ENCODE measurements at places on chromosomes 3 and 15.

DNA sequence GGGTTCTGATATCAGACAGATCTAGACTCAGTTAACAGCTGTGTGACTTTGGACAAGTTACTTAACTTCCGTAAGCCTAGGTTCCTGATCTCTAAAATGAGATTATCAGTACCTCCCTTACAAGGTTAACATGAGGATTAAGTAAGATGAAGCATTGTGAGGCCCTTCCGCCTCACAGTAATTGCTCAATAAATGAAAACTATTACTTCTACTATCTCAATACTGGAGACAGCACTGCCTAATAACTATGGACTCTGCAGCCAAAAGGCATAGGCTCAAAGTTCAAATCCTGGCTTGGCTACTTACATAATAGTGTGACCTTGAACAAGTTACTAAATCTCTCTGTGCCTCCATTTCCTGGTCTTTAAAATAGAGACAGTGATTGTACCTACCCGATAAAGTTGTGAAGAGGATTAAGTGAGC is 82.0 kb upstream of the ATP11B start:
- no peak for DNase-seq

DNA sequence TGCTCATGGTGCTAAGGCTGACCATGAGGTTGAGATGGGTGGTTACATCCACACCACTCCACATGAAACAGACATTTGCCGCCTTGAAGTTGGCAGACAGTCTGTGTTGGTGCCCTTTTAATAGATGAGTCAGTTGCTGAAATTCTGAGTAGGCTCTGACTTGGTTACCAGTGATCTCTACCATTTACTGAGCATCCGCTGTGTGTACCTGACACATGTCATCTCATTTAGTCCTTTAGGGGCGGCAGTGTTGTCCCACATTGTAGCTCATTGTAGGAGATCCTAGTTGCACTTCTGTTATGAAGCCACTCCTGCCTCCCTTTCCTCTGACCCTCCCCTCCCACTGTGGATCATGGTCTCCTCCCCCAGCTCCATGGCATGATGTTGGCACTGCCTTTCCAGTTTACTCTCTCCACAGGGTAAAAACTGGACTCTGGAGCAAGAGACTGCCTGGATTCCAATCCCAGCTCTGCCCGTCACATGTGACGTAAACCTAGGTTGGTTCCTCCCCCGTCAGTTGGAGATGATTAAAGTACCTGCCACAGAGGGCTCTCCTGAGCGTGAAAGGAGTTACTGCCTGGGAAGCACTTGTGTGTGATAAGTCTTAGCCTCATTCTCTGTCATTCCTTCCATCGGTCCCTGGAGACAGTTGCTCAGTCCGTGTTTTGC is 21.6 kb downstream of the SLCO3A1 start:
- DNase-seq: no peak

GRCh38 chr3:18401300-18401961 is 23.7 kb downstream of the SATB1 start:
- no peak for DNase-seq

DNA sequence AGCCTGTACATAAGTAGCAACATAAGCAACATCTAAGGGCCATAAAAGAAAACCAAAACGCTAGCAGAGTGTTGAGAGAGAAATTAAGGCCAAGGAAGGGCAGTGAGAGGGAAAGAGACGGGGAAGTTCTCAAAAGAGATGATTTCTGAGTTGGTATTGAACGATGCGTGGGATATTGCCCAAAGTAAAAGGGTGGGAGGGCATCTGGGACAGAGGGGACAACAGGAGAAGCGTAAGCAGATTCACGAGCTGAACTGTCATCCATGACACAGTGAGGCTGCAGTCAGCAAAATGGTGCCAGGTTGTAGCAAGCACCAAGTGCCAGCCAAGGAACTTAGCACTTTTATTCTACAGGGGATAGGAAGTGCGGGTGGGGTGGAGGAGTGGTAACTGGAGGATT is 11.8 kb downstream of the NCEH1 start:
- no peak for DNase-seq

- DNase-seq: no peak
These were observed 121.4 kb upstream of the GMNC start for GRCh38 chr3:190983875-190984274.

GRCh38 chr3:184688882-184689271 is 23.0 kb downstream of the MAGEF1 start:
- no peak for DNase-seq

GRCh38 chr3:174931473-174932353 is 72.6 kb downstream of the NAALADL2 start:
- DNase-seq: no peak

GRCh38 chr3:139537795-139538621 is 1.5 kb downstream of the RBP1 start:
- DNase-seq: no peak

- DNase-seq: no peak
These were observed 290.4 kb downstream of the FAM43A start for GRCh38 chr3:194976049-194976451.

DNA sequence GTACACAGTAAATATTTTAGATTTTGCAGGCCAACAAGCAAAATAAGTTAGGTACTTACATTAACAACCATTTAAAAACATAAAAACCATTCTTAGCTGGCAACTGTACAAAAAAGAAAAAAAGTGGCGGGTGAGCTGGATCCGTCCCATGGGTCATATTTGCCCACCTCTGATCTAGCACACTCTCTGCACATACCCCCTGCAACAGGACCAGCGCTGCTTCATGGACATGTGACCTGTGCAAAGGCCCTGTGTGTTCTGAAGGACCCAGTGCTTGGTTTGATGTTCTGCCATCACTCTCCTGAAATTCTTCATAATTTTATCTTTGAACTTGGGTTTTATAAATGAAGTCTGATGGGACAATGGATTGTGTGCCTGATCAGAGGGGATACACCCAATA is 72.5 kb upstream of the ACAN start:
- no peak for DNase-seq

DNA sequence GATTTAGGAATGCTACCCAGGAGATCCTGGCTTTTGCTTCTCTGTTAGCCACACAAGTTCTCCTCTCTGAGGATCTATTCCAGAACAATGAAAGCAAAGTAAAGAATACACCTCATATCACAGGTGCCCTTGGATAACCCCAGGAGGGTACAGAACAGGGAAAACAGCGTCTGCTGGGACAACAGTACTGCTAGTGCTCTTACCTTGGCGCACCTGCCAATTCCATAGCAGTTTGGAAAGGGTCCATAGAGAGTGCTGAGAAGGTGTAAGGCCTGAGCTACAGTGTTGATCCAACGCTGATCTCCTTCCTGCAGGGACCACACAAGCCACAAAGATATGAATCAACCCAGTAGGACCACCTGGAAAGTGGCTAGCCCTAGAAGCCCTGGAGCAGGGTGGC is 12.9 kb upstream of the PRC1 start:
- DNase-seq: no peak

GRCh38 chr3:52197499-52197841 is 490 bp upstream of the ALAS1 start:
- no peak for DNase-seq

GRCh38 chr3:31384117-31384516 is 148.6 kb upstream of the STT3B start:
- no peak for DNase-seq

DNA sequence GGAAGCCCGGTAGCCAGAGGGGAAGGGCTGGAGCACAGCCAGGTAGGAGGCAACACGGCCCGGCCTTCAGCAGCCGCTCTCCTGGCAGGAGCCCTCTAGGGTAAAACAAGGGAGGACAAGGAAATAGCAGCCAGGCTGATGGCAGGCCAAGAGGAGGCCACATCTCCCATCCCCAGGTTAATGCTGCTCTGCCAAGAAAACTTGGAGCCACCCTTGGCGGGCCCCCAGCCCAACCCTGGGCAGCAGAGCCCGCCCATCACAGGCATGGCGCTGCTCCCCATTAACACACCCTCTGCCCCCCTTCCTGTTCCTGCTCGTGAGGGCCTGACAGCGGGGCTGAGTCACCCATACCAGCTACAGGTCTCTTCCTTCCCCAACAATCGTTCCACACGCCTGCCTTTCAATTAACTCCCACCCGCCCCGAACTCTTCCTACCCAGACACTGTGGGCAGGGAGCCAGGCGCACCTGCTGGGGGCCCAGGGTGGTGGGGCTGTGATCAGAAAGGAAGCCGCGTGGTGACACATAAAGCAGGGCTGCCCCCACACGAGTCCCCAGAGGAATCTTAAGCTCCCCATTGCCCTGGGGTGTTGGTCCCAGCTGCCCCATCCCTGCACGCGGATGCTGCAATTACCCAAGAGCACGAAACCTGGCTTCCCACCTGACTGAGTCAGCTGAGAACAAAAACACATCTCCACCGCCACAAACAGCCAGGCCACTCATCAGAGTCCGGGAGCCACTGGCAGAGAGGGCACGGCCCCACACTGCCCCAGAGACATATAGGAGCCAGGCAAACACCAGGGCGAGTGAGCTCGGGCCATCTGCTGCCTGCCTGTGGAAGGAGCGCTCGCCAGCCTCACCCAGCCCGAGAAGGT is at the start of gene C15orf62:
TSS of gene C15orf62 (plus strand) at position 707 of the 873 bp plus-strand sequence. CDS start 516 bp downstream, outside the sequence.
- DNase-seq: peak; percentile 41

- no peak for DNase-seq
These were observed 94.7 kb downstream of the TBL1XR1 start for GRCh38 chr3:177102553-177102952.

- DNase-seq: no peak
These were observed 6.5 kb downstream of the METTL6 start for GRCh38 chr3:15420871-15421270.

- peak; percentile 30 for DNase-seq
These were observed 5.8 kb upstream of the TOPAZ1 start for GRCh38 chr3:44235604-44236484.

DNA sequence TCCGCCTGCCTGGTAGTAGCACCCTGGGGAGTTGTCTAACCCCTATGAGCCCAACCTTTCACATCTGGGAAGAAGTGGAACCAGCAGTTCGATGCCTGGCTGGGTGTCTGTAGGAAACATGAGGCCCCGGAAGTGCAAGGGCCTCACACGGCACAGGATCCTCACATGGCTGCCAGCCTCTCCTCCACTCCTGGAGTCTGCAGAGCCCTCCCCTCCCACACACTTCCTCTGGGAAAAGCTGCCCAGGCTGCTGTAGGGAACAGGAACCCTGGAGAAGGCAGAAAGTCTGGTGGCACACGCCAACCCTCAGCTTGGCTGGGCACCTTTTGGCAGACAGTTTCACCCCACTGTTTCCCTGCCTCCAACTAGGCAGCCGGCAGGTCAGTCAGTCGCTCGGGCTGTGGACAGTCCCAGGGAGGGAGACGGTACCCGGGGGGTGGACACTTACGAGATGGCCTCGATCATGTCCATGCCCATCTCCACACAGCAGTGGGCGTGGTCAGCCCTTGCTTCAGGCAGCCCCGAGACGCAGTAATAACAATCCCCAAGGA is 118.4 kb downstream of the ADCY5 start:
- DNase-seq: no peak

GRCh38 chr3:175777495-175777894 is 918.4 kb downstream of the NAALADL2 start:
- DNase-seq: no peak

GRCh38 chr15:68277131-68277602 is 378 bp upstream of the FEM1B start:
- no peak for DNase-seq

GRCh38 chr15:74978503-74978902 is 16.9 kb upstream of the SCAMP5 start:
- DNase-seq: no peak

GRCh38 chr15:98077186-98077585 is 116.7 kb downstream of the ARRDC4 start:
- no peak for DNase-seq

DNA sequence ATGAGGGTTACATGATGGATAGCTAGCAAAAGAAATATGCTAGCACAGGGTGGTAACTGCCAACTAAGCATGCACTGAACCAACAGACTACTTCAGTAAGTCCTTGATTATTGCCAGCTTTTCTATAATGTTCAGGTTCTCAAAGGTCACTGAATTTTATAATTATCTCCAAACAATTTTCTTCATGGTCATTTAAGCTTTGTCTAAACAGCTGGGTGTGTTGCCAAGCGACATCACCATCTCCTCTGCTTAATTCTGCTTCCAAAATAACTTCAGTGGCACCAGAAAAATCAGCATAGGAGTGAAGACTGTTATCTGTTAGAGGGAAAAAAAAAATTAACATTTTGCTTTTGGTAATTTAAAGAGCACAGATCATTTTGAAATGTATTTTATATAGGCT is 54.6 kb upstream of the TOP2B start:
- no peak for DNase-seq

GRCh38 chr3:159667261-159667660 is 321.4 kb upstream of the IL12A start:
- DNase-seq: no peak

GRCh38 chr15:70647396-70647795 is 116.0 kb downstream of the UACA start:
- no peak for DNase-seq

DNA sequence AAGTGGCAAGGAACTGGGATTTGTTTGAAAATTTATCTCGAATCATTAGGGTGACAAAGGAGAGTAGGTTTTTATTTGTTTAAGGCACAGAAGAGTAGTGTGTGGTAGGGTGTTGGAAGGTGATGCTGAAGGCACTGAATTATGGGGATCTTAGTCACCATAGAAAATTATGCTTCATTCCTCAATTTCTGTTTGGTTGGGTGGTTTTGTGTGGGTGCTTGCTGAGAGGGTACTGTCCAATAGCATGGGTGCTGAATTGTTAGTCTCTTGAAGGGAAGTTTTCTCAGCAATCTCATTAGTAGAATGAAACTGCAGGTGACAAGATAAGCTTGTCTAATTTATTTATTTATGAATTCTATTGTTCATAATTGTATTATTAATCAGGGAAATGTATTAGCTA is 610.9 kb downstream of the AGBL1 start:
- DNase-seq: no peak

- DNase-seq: no peak
These were observed 27.4 kb upstream of the ATP10A start for GRCh38 chr15:25890529-25890928.

GRCh38 chr3:54533856-54534255 is 394.0 kb downstream of the LRTM1 start:
- no peak for DNase-seq

DNA sequence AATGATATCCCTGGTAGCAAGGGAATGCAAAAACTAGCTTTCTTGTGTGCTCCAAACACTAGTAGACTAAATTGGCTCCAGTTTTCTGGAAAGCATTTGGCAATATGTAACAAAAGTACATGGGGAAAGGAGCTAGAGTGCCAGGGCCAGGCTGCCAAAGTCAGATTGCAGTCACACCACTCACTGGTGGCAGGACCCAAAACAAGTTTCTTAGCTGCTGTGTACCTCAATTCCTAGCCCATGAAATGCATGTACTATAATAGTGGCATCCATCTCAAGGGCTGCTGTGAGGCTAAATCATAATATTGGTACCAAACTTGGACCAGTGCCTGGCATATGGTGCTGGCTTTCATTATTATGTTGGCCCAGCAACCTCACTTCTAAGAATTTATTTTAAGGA is 49.3 kb downstream of the CLDN18 start:
- DNase-seq: no peak

Measured in effector CD8-positive, alpha-beta T cell (primary cell).